ENCODE measurements at places on chromosomes 5 and 9.
A peak's percentile ranks its signal among the peaks of the same experiment; 100 is the strongest.

DNA sequence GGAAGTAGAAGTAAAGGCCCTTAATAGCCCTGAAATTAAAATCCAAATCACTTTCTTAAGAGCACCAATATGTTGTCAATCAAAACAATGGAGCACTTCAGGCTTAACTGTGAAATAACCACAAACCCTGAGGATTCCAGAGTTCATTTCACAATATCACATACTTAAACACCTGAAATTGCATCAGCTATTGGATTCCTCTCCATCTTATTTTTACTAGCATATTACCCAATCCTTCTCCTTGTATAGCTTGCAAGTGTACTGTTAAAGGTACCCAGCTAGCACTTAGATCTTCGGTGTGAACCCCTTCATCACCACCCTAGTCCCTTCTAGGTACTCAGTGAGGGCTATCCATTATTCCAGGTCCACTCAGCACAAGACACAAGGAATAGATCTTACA, 287.3 kb downstream of the EFNA5 start:
- no peak for DNase-seq

DNA sequence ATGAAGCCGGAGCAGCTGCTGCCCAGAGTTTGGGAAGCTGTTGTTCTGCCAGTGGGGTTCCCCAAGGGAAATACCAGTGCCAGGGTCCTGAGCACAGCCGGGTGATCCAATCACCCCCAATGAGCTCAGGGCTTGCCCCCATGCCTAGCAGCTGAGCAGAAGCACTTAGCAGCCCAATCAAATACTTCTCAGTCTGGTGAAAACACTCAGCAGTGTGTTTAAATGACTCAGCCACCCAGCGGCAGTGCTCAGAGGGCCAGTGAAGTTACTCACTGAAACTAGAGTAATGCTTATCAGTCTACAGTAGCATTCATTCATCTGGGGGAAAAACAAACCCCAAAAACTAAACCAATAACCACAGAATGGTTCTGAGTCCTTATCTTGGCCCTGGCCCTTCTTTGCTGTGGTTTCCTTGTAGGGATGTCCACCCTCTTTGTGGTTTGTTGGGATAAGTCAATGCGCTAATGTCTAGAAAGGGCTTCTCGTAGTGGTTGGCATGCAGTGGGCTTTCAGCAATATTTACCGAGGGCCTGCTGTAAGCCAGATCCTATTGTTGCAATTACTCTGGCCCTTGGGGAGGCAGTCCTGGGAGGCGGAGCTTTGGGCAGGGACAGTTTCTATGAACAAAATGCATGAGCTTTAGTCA, 43.1 kb downstream of the LHX2 start:
- DNase-seq: no peak

DNA sequence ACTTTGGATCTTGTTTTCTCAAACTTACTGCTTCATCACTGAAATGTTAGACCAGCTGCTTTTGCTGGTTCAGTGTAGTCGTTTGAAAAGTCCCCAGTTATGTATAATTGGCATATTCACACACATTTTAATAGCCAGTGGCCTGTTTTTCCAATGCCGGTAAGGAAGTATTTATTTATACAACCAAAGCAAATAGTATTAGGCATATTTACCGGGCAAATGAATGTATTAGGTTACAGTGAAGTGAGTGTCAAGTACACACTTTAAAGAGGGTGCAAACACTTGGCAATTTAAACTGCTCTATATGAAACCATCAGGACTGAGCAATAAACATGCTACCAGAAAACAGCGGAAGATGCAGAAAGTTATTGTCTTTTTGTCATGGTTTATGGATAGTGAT, 242.9 kb downstream of the MCTP1 start:
- DNase-seq: no peak

- no peak for DNase-seq
These were observed 94.3 kb downstream of the TMEM167A start for GRCh38 chr5:82982846-82983245.

DNA sequence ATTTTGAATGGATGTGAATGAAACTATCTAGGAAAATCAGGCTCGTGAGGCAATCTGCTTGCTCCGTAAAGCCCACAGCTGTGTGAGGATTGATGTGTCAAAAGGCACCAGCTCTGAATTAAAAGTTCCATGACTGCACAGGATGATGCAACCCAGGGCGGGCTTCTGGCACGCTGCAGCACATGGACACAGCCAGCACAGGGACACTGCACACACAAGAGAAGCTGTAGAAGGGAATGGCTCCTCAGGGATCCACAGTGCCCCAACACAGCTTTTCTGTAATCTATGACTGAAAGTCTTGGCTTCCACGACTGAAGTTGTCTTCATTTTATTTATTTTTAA, 151.0 kb downstream of the GCNT1 start:
- no peak for DNase-seq

DNA sequence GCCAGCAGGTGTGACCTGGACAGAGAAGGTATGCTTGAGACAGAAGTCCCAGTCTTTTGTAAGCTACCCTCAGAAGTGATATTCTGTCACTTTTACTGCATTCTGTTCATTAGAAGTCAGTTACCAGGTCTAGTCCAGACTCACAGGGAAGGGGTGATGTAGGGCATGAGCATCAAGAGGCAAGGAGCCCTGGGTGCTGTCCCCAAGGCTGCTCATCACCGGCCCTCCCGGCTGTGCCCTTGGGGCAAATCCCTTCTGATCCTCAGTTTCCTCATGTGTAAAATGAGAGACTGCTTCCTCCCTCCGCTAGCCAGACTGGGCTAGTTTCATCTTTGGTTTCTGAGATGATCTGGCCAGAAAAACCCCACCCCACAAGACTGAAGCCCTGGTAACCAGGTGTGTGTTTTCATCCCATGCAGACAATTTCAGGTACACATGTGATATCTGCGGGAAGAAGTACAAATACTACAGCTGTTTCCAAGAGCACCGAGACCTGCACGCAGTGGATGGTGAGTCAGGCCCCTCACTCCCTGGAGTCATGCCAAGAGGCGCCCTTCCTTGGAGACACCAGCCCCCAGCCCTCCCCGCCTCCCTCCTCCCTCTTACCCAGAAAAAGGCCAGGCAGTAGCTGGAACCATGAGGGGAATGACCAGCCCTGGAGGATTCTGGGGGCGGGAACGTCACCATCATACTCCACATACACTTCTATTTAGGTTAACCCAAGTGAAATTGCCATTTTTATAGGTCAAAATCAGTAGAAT, 71.0 kb downstream of the AMBP start:
- DNase-seq: no peak

- no peak for DNase-seq
These were observed 3.8 kb downstream of the ARSI start for GRCh38 chr5:150298701-150299451.

DNA sequence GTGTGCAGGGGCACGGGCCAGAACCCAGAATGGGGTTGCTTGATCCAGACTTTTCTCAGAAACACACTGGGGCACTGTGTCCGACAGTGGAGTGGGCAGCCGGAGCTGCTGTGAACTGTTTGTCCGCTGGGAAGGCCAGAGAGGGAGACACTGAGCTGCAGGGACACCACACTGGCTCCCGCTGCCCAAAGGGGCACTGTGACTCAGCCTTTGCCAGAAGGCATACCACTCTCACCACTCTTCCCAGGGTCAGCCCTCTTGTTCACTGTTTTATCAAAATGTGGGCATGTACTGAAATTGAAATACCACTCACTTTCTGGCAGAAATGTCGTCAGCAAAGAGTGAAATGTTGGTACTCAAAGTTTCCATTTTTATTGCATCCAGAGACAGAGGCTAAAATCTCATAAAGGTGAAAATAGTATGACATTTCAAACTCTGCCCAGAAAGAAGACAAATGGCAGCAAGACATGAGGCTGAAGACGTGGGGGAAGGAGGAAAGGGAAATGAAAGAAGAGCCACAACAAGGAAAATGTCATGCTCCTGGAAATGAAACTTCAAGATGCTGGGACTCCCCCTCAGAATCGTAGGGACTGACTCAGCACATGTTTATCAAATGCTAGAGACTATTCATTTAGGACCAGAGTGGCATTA, 4.5 kb upstream of the IL7R start:
- peak; percentile 79 for DNase-seq

DNA sequence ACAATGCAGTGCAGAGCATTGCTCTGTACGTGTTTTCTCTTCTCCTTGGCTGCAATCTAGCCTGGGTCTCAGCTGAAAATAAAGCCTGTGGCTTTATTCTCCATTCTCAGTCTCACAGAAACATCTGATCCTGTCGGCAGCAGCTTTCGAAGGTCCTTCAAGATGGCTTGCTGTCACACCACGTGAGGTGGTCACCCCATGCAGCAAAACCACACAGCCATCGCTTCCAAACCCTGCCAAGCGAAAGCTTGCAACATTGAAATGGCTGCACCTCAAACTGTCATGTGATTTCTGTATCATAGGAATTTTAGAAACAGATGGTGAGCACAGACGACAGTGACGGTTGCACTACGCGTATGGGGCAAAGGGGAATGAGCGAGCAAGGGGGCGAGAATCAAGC, 98.5 kb upstream of the SMARCA2 start:
- DNase-seq: no peak

DNA sequence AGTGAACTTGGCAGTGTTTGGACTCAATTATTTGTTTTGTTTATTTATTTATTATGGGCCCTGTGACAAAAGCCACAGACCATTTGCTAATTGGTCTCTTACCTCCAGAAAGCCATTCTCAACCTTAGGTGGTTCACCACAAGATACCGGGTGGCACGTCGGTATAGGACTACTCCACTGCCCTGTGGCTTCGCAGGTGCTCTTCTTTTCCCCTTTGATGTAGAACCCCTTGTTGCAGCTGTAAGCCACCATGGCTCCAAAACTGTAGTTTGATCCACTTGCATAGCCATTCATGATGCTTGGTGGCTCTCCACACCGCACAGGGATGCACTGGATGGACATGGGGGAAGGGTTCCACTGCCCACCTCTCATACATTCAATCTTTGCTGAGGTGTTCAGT, 73.3 kb upstream of the TXNDC8 start:
- DNase-seq: no peak

- peak; percentile 59 for DNase-seq
These were observed 10.8 kb downstream of the TSPAN17 start for GRCh38 chr5:176658007-176658599.

- DNase-seq: no peak
These were observed 154.1 kb upstream of the PAPPA start for GRCh38 chr9:115999498-115999897.

- no peak for DNase-seq
These were observed 263.6 kb upstream of the RASA1 start for GRCh38 chr5:87004101-87004500.

GRCh38 chr9:131405428-131405827, 11.5 kb downstream of the PRRC2B start:
- DNase-seq: peak; percentile 24

DNA sequence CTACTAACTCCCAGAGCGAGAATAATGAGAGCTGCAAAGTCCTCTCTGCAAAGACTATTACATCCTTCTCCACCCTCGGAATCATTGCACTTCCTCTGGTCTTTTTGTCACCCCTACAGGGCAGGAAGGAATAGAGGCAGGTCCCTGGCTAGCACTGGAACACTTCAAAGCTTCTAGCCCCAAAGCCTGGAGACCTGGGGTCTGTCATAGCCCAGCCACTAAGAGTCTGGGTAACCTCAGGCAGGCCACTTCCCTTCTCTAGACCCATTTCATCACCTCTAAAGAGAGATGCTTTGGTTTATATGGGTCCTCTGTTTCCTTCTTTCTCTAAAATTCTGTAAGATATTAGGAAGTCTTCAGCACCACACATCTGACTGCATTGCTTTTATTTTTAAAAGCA, 6.7 kb downstream of the ADRB2 start:
- no peak for DNase-seq

DNA sequence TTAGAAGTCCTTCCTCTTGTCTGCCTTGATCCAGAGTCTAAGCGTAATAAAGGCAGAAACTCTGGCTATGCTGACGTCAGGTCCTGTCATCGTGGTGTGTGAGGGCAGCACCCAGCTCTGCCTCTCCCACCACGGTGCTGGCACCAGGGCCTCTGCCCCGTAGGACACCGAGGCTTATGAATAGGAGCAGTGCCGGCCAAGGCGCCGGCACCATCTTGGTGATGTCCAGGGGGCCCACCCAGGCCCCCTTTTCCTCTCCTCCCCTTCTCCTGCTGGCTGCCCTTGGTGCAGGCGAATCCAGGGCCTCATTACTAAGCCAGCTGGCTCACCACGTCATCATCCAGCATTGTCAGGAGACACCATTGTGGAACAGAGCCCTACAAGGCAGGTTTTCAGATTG, 252.3 kb downstream of the FANCC start:
- no peak for DNase-seq

GRCh38 chr5:10507575-10508096, 56.2 kb upstream of the ANKRD33B start:
- DNase-seq: no peak

- no peak for DNase-seq
These were observed 207.9 kb downstream of the HINT1 start for GRCh38 chr5:130957151-130957550.

GRCh38 chr9:107707915-107708441, 218.4 kb upstream of the KLF4 start:
- no peak for DNase-seq

GRCh38 chr5:127878174-127878750, 175.1 kb downstream of the CCDC192 start:
- no peak for DNase-seq

DNA sequence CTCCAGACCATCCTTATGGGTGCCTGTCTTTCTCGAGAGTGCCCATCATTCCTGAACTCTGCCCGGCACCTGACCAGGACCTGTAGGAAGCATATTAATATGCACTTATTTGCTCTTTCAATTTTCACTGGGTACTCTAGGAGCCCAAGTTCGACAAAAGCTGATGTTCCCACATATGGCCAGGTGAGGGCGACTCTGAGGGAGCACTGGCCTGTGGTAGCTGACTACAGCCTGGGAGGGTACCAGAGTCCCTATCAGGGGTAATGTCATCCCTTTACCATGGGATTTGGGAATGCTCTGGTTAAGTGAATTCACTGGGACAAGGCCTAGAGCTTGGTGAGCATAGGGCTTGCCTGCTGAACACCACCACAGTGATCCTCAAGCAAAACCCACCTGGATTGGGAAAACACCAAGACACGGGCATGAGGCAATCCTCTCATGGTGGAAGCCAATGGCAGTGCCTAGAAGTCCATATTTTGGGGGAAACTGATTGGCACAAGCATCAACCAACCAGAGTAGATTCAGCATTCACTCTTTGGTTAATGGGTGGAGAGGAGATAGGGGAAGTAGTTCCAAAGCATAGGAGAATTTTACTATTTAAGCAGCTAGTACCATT, 112.2 kb downstream of the MTX3 start:
- no peak for DNase-seq

GRCh38 chr9:33436445-33436844, 10.9 kb downstream of the AQP3 start:
- DNase-seq: no peak

GRCh38 chr9:134597041-134597913, 44.3 kb upstream of the COL5A1 start:
- DNase-seq: no peak
